Suprapubic skin (tissue), 4 donors: ENCODE measurements at places on chromosomes 13 and 19. TPM values are rescaled to one million over a fixed set of nuclear protein-coding genes. Genes with fewer than 3 reads are reported as not detected.

The FBXL3 gene
- 66.1 TPM for total RNA-seq

The NAPSA gene
- total RNA-seq: 1.7 TPM

The SIGLEC14 gene
- total RNA-seq: 0.72 TPM

The HCST gene
- 8.3 TPM for total RNA-seq

The SIPA1L3 gene
- total RNA-seq: 81.1 TPM

The MISP gene
- 6.5 TPM for total RNA-seq

The SPIB gene
- total RNA-seq: not detected

GRCh38 chr19:8074501-8074900, 21.9 kb downstream of the CCL25 start:
- DNase-seq: no peak
- H3K36me3 ChIP-seq: no peaks in the 10 kb centered on the region
- no peak overlapping the region for H3K4me3 ChIP-seq
- H3K27ac ChIP-seq: no peak overlapping the region
- no peaks in the 10 kb centered on the region for H3K4me1 ChIP-seq

GRCh38 chr19:33616857-33617256, 4.9 kb upstream of the CHST8 start:
- no peak for DNase-seq
- H3K27me3 ChIP-seq: peaks cover 68% of the 10 kb centered on the region
- H3K36me3 ChIP-seq: no peaks in the 10 kb centered on the region
- H3K27ac ChIP-seq: no peak overlapping the region

DNA sequence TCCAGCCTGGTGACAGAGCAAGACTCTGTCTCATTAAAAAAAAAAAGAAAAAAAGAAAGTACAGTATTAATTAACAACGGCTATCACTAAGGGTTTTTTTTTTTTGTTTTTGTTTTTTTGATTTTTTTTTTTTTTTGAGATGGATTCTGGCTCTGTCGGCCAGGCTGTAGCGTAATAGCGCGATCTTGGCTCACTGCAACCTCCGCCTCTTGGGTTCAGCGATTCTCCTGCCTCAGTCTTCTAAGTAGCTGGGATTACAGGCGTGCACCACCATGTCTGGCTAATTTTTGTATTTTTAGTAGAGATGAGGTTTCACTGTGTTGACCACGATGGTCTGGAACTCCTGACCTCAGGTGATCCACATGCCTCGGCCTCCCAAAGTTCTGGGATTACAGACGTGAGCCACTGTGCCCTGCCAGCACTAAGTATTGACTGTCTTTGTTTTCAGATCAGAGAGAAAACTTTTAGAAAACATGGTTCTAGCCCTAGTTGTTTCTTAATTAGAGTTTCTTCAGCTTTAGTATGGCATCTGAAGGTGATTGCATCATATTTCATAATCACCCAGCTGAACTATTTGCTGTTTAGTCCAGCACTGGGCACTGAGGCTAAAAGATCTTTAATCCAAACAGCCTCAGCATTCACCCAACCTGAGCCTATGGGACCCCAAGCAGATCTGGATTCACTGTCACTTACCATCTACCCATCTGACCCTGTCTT, 2.7 kb upstream of the GATAD2A start:
- H3K27me3 ChIP-seq: no peaks in the 10 kb centered on the region
- H3K36me3 ChIP-seq: no peaks in the 10 kb centered on the region
- peak overlapping the region; percentile 97 for H3K27ac ChIP-seq
- peaks cover 53% of the 10 kb centered on the region for H3K4me1 ChIP-seq

DNA sequence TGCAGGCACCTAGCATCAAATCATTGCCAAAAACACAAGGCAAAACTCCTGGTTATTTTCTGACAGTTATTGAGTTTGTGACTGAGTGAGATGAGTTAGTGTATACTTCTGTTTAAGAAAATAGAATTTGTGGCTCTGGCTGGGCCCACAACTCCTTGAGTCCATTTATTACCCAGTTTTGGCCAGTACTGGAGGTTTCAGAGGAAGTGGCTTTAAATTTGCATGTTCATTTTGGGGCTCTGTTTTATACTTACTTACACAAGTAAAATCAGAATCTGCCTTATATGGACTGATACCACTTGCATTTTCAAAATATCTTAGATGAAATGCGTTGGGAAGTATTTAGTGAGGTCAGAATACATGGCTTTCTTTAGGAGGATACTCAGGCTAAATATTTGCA, 29.0 kb downstream of the TNFSF11 start:
- peaks cover 4% of the 10 kb centered on the region for H3K27me3 ChIP-seq
- no peak for DNase-seq
- H3K27ac ChIP-seq: no peak overlapping the region
- no peak overlapping the region for H3K4me3 ChIP-seq
- H3K36me3 ChIP-seq: no peaks in the 10 kb centered on the region

GRCh38 chr13:74101436-74101835, 32.8 kb downstream of the KLF12 start:
- no peak for DNase-seq
- H3K36me3 ChIP-seq: no peaks in the 10 kb centered on the region

DNA sequence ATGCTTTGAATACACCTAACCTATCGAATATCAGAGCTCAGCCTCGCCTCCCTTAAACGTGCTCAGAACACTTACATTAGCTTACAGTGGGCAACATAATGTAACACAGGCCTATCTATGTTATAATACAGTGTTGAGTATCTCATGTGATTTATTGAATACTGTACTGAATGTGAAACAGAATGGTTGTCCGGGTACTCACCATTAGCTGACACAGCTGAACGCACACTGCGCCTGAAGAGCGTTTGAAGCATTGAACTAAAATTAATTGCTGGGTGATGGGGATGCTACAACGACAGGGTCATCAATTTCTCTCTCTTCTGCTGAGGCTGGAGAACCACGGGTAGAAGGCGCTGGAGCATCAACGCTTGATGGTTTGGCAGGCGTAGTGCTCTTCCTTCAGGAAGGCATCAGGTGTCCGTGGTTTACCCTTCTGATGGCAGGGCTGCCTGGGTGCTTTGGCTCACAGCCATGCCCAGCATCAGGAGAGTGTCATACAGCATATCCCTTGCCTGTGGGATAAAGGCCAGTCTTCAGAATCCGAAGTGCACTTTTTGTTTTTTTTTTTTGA, 46.9 kb upstream of the UBE2L5 start:
- H3K27me3 ChIP-seq: no peaks in the 10 kb centered on the region
- no peak for DNase-seq
- no peak overlapping the region for H3K4me3 ChIP-seq
- peaks cover 15% of the 10 kb centered on the region for H3K4me1 ChIP-seq

DNA sequence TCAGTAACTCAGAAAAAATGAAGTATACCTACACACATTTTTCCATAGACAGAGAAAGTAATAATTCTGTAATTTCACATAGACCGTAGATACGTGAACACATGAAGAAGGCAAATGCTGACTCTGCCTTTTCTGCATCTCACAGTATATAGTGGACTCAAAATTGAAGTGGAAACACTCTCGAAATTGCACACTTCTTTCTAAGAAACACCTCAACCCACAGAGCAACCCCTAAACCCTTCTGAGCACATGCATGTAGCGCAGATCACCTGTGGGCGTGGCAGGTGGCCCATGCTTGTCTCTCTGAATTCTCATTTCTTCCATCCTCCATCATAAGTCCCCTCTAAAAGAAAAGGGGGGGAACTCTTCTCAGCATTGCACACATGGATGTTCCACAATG, 34.7 kb downstream of the COL4A1 start:
- no peak overlapping the region for H3K27ac ChIP-seq
- H3K4me3 ChIP-seq: no peak overlapping the region
- DNase-seq: no peak
- H3K36me3 ChIP-seq: no peaks in the 10 kb centered on the region

DNA sequence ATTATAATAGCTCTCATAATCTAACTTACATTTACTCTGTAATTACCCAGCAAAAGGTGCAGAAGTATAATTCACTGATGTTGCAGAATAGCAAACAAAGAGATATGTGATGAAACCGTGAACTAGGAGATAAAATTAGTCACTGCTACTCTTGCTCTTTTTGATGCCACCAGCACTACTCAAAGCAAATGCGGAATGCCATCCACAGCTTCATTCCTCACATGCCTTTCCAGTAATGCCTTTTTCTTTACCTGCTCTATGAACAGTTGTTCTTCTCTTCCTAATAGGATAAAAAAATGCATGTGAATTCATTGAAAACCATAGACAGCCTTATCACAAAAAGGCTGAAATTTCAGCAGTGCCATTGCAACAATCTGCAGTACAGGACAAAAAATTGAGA, 1129.5 kb downstream of the DIAPH3 start:
- H3K4me3 ChIP-seq: no peak overlapping the region
- no peaks in the 10 kb centered on the region for H3K27me3 ChIP-seq
- no peak overlapping the region for H3K27ac ChIP-seq
- H3K4me1 ChIP-seq: no peaks in the 10 kb centered on the region
- DNase-seq: no peak

DNA sequence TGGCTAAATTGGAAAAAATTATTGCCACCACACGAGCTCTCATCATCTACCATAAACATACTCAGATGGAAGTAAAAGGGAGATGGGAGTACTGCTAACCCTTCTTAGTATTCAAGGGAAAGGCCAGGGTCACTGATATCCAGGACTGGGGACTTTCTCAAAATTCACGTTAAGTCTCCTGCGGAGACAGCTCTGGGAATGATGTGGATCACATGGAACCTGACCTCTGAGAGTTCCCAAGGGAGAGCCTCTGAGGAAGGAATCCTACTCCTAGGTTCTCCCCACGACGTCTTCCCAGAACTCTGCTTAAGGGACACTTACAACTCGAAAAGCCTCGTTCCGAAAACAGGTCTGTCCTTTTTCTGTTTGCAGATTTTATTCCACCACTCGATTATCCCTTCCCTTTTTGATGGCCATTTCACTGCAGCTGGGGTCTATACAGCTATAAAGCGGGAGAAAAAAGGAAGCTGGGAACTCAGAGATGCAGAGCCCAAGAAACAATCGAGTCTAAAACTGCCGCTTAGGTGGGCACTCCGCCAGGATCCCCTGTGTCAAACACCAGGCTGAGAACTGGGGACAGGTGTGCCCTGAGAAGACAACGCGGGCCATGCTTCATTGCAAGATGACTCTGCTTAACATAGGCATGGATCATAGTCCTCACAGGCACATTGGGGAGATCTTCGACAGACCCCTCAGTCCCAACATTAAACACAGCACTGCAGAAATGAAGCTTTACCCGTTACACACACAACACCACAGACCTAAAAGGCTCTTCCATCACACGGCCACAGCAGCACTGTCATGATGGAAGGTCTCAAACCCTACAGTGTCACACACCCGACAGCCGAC, 823 bp upstream of the ZNF567 start:
- peak overlapping the region; percentile 82 for H3K27ac ChIP-seq
- H3K4me3 ChIP-seq: peak overlapping the region; percentile 85
- H3K36me3 ChIP-seq: peaks cover 22% of the 10 kb centered on the region
- H3K27me3 ChIP-seq: no peaks in the 10 kb centered on the region
- no peak for DNase-seq

DNA sequence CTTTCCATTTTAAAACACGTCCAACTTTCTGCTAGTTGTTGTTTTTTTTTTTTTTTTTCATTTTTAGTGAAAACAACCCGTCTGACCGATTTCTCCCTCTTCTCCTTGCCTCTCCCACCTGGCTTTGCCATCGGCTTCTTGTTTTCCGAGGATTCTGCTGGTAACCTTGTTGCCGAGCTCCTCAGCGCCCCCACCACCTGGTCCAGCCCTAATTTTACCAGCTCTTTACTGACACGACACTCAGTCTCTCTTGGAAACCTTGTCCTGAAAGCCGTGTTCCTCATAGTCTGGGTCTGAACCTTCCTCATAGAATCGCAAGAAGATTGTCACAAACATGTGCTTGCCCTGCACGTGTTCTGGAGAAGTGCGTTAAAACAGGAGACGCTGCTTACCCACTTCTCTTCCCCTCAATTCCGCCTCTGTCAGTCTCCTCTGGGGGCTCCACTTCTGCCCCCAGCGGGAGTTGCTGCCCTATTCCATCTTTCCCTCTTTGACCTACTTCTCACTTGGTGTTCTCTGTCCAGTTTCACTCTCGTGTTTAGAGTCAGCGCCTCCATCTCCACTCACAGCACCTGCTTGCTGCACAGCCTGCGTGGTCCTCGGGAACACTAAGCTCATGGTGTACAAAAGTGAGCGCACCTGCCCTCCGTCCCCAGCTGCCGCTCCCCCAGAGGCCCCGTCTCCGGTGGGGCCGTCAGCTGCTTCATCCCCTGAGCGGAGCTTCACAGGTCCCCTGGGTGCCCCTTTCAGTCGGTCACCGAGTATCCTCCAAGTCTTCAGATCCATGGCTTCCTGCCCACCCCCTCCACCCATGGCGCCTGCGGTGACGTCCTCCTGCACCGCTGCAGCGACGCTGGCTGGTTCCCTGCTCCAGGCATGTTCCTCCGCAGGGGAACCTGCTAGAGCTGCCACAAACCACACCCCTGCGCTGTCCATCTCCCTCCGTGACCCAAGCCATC, 65.1 kb downstream of the TM9SF2 start:
- no peaks in the 10 kb centered on the region for H3K4me1 ChIP-seq
- peaks cover 28% of the 10 kb centered on the region for H3K36me3 ChIP-seq
- H3K27me3 ChIP-seq: no peaks in the 10 kb centered on the region
- no peak for DNase-seq
- no peak overlapping the region for H3K4me3 ChIP-seq
- no peak overlapping the region for H3K27ac ChIP-seq

DNA sequence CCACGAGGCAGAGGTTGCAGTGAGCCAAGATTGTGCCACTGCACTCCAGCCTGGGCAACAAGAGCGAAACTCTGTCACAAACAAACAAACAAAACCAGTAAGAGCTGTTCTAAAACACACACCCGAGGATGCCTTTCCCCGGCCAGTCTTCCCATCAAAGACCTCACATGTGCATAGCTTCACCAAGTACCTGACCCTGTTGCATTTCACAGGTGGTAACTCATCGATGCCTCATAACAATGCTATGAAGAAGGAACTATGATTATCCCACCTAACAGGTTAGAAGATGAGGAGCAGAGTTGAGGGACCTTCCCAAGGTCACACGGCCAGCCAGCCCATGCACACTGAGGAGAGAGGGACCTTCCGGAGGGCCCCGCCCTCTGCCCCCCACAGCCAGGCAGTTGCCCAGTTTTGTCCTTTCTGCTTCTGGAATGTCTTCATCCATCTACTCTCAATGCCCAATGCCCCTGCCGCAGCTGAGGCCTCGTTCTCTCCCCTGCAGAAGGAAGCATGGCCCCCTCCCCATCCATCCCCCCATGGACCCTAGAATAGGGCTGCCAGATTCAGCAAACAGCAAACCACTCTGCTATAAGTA, 16.8 kb upstream of the LENG8 start:
- H3K4me1 ChIP-seq: peaks cover 29% of the 10 kb centered on the region
- H3K27ac ChIP-seq: no peak overlapping the region

GRCh38 chr19:51784922-51785690, 9.9 kb upstream of the FPR3 start:
- peak overlapping the region; percentile 68 for H3K27ac ChIP-seq
- H3K36me3 ChIP-seq: no peaks in the 10 kb centered on the region
- peak; percentile 83 for DNase-seq
- H3K27me3 ChIP-seq: peaks cover 3% of the 10 kb centered on the region
- peaks cover 26% of the 10 kb centered on the region for H3K4me1 ChIP-seq
- H3K4me3 ChIP-seq: no peak overlapping the region
